HepG2 (cell line): ENCODE measurements at places on chromosomes 6 and 20. TPM values are rescaled to one million over a fixed set of nuclear protein-coding genes. Genes with fewer than 3 reads are reported as not detected.

Gene AFG1L
- total RNA-seq, result 14.0 and 18.1 TPM in 2 replicates

Gene CCM2L
- 0.15 TPM in 1 of 2 replicates, not detected in the other for total RNA-seq

Gene COL21A1
- not detected in 2 replicates for total RNA-seq

Gene PHACTR2
- 28.2 and 39.1 TPM in 2 replicates for total RNA-seq

Gene MAS1
- total RNA-seq, result not detected in 2 replicates

Gene EYS
- total RNA-seq, result 0.07 TPM in 1 of 2 replicates, not detected in the other

Gene HLA-DRB5
- total RNA-seq, result not detected in 2 replicates

Gene SLC35D3
- not detected in 2 replicates for total RNA-seq
